ENCODE measurements at places on chromosomes 5 and 9. TPM values are rescaled to one million over a fixed set of nuclear protein-coding genes. Genes with fewer than 3 reads are reported as not detected.
A peak's percentile ranks its signal among the peaks of the same experiment; 100 is the strongest.

- DNase-seq, result no peak
Measured at GRCh38 chr9:72140586-72140985, 8.7 kb upstream of the GDA start.

DNA sequence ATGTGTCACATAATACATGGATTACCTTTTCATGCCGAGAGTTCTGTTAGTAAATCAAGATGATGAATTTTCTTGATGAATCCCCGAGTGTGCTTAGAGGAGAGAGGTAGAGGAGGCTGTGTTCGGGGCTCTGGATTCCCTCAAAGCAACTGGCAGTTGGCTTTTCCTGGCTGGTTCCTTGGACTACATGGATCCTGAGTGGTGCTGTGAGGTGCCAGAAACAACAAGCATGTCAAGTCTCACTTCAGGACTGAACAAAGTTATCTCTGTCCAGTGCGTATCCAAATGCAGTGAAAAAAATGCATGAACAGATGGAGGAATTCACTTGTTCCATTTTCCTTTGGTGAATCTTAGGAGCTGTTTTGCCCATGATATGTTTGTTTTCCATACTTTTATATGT is 231.7 kb downstream of the FBXL7 start:
- DNase-seq, result no peak

DNA sequence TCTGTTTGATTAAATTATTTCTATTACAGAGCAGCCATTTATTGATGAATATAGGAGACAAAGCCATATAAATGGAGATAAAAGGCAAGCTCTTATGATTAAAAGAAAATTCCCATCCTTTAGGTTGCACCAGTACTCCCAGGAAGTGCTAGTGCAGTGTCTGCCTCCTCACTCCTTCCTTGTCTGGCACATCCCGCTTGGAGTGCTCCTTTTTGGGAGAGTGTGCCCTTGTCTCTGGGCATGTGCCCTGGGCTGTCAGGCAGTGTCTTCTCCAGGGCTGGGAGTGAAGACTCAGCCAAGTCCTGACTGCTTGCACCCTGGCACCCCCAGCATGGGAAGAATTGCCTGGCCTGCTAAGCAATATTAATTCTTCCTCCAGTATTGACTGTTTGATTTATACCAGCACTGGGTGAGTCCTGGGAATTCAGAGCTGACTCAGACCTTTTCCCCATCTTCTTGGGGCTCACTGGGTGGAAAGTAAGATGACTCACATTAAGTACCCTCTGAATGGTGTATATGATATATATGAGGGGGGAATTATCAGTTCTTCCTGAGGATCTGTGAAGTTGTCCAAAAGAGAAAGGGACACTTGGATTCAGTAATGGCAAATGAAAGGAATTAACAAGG is 62.1 kb downstream of the ZSWIM6 start:
- DNase-seq, result no peak

DNA sequence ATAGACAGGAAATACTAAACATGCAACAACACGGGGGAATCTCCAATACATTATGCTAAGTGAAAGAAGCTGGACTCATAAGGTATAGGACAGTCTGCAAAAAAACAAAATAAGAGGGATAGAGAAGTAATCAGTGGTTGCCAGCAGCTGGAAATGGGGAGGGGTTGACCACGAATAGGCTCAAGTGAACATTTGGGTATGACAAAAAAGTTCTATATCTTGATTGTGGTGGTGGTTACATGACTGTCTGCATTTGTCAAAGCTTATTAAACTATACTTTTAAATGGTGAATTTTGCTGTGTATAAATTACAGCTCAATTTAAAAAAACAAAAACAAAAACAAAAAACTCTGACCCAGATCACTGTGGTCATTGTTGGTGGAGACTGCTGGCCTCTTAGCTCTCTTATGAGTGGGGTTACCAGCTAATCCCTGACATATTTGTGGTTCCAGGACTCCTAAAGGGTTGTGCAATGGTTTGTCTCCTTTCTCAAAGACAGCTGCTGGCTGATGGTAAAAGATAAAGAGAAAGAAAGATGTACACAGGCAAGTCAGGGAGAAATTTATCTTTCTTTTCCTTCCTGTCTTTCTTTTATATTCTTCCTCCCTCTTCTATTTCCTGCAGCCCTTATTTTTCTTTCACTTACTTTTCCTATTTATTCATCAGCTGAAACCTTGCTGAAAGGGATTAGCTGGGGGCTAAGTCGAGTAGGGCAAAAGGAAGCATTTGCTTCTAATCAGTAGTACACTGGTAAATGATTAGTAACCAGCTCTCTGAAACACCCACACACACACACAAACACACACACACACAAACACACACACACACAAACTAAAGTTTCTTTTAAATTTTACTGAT is 42.6 kb upstream of the APC start:
- no peak for DNase-seq

DNA sequence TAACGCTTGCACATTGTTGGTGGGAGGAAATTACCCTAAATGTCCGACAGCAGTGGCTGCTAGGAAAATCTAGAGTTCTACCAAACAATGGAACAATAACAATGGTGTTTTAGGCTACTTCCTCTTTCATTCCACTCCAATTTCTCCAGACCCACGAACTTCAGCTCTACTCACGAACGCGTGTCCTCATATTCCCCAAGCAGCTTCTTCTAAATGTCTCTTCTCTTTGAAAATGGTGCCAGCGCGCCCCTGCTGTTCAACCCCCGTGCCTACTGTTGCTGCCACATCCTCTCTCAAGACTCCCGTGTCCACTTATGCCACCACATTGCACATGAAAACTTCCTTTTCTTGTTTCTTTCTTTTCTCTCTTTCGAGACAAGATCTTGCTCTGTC is 25.6 kb downstream of the OR2V2 start:
- no peak for DNase-seq

The ISOC1 gene
- 22.2 TPM for total RNA-seq

DNA sequence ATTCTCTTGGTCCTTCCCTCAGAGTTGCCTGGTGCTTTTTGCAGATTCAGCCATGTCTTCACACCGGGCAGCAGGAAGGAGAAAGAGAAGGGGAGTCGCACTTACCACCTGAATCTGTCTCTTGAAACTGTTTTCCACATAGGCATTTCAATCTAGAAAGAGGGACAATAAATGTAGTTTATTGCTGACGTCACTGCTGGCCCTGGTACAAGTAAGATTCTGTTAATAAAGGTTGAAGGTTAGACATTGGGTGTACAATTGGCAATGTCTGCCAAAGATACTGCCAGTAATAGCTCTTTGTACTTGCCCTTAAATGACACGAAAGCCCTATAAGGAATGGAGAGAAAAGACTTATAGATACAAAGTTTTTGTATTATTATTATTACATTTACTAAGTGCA is 72.8 kb downstream of the MEGF10 start:
- DNase-seq, result no peak

DNA sequence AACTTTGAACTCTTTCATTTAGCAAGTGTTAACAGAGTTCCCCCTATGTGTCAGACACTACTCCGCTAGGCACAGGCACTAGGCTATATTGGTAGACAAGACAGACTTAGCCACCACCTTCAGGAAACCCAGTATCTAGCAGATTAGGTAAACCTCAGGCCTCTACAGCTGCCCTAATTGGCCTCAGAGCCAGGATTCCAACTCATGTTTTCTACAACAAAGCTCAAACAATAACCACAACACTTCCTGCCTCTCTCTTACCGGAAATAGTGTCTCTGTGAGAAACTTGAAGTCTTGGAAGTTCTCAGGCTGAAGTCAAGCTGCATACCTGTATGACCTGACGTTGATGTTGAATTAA is 116.6 kb upstream of the SLC44A1 start:
- no peak for DNase-seq

DNA sequence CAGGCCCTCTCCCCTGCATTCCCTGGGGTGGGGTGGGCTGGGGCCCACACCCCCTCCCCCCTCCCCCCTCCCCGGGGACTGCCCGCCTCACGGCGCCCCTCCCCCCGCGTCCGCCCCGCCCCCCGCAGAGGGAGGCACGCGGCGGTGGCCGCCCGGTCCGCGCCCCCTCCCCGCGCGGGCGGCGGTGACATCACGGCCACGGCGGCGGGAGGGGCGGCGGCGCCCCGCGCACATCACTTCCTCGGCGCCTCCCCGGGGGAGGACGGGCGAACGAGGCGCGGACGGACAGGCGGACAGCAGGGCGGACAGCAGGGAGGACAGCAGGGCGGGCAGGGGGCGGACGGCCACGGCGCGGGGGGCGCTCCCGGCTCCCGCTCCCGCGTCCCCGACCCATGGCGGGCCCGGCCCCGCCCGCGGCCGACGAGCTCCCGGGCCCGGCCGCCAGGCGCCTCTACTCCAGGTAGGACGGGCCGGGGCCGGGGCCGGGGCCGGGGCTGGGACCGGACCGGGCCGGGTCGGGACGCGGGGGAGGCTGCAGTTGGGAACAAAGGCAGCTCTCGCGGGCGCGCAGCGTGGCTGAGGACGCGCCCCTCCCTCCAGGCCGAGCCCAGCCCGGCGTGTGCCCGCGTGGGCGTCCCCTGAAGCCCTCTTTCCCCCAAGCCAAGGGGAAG is at the start of gene GPSM1:
GPSM1 (plus strand) TSS at position 236 of the 671 bp plus-strand sequence; CDS start at position 393, 157 bp downstream.
- DNase-seq, result peak; percentile 50

DNA sequence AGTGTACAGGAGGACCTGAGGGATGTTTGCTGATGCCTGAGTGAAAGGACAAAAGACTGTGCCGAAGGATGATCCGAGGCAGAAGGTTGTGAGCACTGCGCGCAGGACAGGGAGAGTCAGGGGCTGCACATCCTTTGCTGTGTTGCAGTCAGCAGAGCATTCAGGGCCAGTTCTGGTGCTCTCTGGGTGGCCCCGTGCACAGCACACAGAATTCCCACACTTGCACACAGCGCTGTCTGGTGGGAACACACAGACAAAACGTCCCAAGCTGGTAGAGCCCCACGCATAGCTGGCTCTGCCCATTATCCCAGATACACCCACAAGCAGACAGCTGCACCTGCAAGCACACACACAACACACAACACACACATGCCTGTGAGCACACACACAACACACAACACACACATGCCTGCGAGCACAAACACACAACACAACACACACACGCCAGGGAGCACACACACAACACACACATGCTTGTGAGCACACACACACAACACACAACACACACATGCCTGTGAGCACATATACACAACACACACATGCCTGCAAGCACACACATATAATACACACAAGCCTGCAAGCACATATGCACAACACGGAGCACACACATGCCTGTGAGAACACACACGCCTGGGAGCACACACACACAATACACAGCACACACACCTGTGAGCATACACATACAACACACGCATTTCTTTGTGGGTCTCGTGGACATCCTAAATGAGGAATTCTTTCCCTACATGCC is 74.4 kb downstream of the FGF18 start:
- DNase-seq, result peak; percentile 10

GRCh38 chr5:92917044-92917443 is 664.0 kb downstream of the NR2F1-AS1 start:
- no peak for DNase-seq

DNA sequence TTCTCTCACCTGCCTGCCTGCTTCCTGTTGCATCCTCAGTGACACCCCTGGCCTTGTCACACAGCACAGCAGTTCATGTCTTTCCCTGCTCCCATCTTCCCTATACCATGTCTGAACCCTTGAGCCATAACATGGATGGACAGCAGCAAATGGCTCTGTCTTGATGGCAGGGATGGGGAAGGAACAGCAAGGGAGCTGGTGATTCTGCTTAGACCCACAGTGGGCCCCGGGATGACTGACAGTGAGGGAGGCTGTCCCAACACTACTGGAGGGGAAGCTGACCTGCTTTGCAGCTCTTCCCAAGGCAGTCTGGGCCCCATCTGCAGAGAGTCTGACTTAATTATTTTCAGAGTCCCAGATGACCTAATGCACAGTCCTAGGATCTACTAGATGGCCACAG is 48.2 kb downstream of the MARCHF3 start:
- no peak for DNase-seq

The KLHL9 gene
- 4.3 TPM for total RNA-seq

The ORM2 gene
- not detected for total RNA-seq

DNA sequence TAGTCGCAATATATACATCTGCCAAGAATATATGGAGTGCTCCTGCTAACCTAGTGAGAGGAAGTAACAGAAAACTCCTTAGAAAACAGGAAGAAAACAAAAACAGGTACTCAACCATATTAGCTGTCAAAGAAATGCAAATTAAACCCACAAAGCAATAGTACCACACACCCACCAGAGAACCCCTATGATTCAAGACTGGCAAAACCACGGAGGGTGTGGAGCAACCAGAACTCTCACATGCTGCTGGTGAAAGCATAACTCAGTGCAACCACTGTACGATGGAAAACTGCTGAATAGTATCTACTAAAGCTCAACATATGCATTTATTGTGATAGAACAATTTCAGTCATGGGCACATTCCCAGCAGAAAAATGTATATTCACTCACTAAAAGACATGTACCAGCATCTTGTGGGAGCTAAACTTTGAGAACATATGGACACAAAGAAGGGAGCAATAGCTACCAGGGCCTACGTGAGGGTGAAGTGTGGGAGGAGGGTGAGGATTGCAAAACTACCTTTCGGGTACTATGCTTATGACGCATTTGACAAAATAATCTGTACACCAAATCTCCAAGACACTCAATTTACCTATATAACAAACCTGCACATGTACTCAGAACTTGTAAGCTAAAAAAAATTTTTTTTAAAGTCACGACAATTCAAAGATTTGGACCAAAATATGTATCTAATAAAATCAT is 34.0 kb downstream of the PTPN3 start:
- no peak for DNase-seq

The TLR4 gene
- 5.9 TPM for total RNA-seq

DNA sequence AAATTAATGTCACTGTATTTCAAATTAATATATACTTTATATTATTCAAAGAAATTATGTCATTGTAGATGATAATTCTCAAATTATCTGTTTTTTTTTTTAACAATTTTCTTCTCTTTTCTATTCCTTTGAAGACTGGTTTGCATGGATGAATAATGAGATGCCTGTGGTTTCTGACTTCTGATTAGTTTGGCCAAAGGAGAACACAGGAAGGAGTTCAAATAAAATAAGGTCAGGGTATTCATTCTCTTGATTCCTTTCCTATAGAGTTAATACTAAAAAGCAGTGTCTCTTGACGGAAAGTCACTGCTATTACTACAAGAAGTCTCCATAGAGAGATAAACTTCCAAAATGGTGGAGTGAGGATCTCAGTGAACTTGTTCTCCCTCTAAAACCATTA is 279.6 kb upstream of the FTMT start:
- no peak for DNase-seq

The TGFBI gene
- 340 TPM for total RNA-seq

The CCDC152 gene
- total RNA-seq, result not detected

DNA sequence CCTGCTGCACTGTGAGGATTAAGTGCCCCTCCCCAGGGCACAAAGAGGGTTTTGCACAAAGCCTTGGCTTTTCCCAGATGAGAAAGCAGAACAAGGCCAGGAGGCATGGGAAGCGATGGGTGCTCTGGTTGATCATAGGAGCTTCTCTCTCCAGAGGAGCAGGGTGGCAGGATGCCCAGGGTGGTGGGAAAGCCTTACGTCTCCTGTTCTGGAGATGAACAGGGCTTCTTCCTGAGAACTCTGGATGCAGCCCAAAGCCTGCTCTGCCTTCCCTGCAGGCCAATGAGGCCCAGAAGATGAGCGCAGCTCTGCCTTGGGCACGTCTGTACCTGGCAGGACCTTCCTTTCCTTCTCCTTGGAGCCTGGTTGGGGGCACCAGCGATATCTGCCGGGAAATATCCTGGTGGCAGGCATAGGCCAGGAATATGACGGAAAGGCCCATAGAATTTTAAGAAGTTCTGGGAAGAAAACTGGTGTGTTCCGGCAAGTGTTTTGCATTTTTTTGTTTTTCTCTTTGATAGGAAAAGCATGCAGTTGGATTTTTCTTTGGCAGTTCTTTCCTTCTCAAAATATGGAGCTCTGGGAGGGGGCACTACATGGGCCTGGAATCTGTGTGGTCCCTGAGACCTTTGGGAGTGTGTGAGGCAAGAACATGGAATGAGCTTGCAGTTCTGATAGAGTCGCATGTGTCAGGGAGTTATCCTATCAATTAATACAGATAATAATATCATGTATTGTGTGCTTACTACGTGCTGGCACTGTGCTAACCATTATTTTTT is 253.2 kb upstream of the KLF4 start:
- no peak for DNase-seq
